SHP77 (cell line): ENCODE measurements at places on chromosomes 5 and 9.
A peak's percentile ranks its signal among the peaks of the same experiment; 100 is the strongest.

GRCh38 chr9:88197016-88197415, 58.7 kb upstream of the SPATA31C2 start:
- no peak for DNase-seq

DNA sequence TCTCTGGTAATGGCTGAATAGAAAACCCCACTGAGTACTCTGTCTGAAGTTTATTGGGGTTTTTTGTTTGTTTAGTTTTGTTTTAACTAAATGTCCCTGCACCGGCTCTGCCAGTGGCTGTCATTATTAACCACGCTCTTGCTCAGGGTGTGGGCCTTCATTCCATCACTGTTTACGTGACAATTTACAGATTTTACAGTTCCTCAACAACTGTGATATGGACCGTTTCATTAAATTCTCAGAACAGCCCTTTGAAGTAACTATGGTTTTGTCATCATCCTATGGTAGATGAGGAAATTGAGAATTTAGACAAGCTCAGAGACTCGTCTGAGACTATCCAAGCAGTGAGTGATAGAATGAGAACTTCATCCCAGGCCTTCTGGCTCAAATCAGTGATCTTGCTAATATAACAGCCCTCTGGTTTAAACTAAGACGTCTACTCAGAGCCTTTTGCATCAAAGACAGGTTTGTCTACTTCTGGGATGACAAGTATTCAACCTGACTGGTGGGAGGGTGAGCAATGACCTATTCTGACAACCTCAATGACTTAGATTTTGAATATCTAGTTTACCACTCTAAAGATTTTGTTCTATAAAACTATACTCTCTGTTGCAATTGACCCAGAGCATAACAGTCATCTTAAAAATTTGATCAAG, 77.3 kb upstream of the MAP3K1 start:
- no peak for DNase-seq

DNA sequence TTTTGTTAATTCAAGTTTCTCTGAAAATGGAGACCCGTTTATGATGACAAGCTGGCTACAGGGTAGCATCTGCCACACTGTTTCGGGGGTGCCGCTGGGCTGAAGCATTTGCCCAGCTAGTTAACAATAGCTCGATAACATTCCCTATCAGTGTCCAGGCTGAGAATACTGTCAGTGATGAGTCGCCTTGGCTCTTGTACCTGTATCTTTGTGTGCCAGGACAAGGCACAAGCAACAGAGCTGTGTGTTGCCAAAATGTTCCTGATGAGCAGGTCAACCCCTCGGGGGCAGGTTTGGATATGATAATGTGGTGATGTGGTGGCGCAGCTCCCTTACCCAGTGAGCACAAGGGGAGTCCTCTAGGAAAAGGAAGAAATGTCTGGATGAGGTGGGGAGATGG, 7.0 kb downstream of the TGFBI start:
- no peak for DNase-seq

DNA sequence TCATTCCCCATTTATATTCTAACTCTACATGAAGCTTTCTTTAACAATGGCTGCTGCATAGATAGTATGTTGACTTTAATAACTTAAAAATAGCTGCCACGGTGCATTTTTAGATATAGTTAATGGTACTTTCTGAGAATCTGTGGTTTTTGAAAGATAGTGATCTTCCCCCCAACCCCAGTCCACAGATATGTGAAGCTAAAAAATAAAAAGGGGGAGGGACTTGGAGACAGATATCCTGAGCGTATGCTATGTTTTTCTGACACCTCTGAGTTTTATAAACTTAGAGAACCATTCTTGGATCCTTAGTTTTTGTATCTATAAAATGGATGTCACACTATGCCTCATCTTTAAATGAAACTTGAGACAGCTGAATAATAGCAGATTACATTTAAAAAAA, 120.5 kb downstream of the SNX18 start:
- DNase-seq: no peak

GRCh38 chr9:21281275-21281674, 23.8 kb downstream of the IFNA5 start:
- no peak for DNase-seq

DNA sequence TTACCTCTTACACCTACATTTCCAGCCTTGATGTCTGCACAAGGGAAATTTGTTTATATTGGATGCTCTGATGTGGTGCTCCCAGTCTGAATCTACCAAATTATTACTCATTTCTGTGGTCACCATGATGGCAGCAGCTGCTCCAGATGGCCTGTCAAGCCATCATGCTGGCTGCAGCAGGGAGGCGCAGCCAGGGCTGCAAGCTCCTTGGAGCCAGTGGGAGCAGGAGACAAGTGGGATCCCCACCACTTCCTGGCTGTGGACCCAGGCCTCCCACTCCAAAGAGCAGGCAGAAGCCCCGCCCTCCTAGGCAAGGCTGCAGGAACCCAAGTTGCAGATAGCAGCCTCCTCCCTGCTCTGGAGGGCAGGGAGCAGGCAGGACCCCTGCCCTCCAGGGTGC, 241.1 kb upstream of the ATP10B start:
- DNase-seq: no peak

DNA sequence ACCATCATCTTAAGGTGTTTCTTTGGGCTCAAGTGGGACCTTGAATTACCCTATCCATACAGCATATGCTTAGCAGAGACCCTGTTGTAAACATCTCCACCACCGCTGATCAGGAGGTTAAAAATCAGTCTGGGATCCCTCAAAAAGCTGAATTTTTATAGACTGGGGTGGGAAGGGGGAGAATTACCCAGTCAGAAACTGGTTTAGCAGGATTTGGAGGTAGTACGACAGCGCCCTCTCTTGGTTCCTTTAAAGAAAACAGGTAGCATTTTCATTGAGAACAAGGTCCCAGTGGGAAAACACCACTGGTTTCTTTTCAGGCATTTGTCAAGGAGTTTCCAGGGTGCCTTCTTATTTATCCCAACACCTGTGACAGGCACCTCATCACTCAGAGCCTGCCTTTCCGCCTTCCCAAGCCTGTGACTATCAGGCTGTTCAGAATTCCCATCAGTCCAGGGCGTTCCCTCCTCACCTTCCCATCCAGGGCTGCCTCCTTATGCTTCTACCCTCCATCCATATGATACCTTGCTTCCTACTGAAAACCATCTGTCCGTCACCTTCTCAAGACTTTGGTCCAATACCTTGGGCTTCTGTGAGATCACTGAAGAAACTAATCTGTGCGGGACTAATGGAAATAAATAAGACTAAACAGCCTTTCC, 203.8 kb upstream of the RAI14 start:
- DNase-seq: peak; percentile 50

- no peak for DNase-seq
Measured at GRCh38 chr5:156913355-156913718, 49.7 kb downstream of the TIMD4 start.

DNA sequence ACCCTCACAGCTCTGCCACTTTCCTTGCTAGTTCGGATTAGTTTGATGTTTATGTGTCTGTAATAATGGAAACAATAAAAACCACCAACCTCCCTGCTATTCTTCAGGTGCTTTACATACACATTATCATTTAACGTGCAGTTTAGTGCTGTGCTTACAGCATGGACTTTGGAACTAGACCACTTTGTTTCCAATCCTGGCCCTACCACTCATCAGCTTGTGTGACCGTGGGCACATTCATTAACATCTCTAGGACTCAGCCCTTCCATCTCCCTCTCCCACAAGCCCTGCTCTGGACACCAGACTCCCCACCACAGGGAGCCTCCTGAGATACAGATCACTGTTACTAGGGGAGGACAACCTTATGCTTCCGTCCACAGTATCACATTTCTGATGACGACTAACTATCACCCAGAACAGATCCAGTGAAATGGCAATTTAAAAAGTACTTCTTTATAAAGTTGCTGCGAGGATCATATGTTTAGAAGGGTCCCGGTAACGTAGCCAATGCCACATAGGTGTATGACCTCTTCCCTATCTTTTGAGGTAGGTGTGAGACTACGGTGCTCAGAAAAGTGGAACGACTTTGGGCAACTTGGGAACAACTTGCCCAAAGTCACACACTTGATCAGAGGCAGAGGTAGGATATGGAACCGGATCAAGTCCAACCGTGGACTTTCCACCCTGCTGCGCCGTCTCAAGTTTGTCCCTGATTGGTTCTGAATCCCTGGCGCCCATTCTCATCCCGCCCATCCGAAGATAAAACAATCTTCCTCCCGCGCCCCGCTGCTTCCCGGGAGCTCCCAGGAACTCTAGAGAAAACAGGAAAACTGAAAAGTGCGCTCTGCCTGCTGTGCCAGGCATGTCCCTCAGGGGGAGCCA, 132.4 kb upstream of the NIPBL start:
- DNase-seq: no peak

- no peak for DNase-seq
Measured at GRCh38 chr5:175717837-175718236, 60.0 kb downstream of the HRH2 start.

GRCh38 chr9:79651251-79651795, 79.6 kb downstream of the TLE4 start:
- DNase-seq: no peak

DNA sequence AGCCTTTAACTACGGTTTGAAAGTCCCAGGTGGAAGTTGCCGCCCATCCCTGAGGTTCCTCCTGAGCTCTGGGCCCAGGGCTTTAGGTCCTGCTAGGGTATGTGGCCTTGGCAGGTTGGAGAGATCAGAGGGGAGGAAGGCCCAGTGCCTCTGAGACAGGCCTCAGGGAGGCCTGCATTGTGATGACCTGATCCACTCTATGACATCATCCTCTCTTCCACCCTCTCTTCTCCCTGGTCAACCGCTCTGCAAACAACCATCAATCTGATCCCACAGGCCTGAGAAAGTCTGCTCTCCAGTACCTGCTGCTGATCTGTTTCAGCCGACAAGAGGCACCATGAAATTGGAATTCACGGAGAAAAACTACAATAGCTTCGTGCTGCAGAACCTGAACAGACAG, at the start of gene CCIN:
CCIN (plus strand) TSS at position 223 of the 400 bp plus-strand sequence; CDS start at position 338, 115 bp downstream.
- no peak for DNase-seq

- no peak for DNase-seq
Measured at GRCh38 chr9:127035423-127035822, 87.0 kb downstream of the ANGPTL2 start.

DNA sequence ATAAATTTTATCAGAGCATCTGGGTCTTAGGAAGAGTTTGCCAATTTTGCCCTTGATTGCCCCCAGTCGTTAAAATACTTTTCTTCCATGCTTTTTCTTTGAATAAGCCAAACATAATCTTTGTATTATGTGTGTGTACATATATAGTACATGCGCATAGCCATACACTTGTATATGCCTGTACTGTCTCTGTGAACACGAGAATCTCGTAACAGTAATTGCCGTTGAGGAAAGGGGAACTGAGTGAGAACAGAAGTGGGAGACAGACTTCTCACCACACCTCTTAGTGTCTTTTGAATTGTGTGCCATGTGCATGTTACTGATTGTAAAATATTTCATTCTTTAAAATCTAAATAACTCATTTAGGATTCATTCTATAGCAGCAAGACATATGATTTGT, 79.6 kb upstream of the GRHPR start:
- DNase-seq: no peak

DNA sequence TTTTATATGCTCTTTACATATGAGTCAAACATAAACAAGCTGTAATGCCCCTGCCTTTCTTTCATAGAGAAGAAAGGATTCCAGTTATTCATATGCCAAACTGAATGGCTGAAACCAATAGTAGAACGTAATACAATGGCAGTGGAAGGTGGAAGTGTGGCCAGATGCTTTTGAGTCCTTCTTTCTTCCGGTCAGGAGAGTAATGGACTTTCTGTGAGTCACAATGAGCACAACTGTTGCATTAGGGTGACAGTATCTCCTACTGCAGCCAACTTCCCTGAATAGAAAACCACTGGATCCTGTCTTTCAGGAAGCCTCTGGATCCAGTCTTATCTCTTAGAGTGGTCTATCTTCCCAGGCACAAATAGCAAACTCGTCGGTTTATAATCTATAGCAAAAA, 855.2 kb downstream of the MAT2B start:
- DNase-seq: no peak

DNA sequence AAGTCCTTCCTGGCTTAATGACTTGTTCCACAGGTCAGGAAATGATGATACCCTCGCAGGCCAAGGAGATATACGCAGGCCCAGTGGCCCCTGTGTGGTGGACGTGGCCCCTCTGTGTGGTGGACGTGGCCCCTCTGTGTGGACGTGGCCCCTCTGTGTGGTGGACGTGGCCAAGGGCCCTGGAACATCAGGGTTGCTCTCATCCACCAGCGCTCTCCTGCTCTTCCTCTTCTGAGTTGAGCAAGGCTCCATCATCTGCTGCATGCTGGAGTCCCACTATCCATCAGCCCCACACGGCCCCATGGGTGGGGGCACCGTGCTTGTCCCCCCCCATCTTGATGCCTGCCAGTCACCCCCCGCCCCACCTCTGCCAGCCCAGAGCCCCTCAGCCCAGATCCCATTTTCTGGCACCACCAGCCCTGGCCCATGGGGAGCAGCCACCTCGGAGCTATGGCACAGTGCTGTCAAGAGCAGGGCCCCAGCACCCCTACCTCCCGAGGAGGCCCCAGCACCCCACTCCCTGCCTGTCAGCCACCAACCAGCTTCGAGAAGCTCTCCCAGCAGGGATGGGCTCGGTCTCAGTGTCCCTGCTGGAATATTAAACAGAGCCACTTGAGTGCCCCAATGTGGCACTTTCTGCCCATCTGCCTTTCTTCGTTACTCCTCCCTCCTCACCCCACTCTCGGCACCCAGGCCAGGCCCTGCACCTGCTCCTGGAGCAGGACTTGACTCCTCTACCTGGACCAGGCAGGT, 8.1 kb downstream of the LRRC14B start:
- no peak for DNase-seq

DNA sequence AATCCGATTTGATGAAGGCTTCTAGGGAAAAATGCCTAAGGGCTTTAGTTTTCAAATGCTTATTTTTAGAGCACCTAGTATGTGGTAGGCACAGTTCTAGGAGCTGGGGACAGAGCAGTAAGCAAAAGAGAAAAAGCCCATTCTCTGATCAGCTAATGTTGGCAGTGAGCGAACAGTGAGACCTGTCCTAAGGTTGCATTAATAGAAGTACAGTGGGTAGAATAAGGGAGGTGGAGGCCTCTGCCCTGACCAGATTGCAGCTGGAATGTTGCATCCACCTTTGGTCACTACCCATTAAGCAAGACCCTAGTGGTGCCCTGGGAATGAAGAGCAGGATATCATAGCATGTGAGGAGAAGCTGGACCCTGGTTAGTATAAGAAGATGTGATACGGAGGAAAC, 20.1 kb downstream of the IL9 start:
- no peak for DNase-seq

DNA sequence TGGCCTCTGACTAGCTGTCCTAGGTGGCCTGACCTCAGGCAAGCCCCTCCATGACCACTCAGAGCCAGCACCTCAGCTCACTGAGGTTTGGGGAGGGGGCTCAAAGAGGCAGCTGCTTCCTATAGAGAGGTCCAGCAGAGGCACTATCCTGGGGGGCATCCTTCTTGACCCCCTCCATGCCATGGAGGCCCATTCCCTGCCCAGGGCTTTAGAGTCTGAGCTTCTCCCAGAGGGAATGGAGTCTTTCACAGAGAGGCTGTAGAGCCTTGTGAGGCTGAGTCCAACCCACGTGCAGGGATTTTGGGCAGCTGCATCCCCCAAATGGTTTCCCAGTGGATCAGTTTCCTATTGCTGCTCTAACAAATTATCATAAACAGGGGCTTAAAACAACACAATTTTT, 16.9 kb downstream of the IRF1 start:
- DNase-seq: no peak
